GM10248 (cell line): ENCODE measurements at places on chromosomes 7 and 10.

GRCh38 chr7:43111630-43112458 lies 603 bp upstream of the HECW1 start:
- DNase-seq = no peak

DNA sequence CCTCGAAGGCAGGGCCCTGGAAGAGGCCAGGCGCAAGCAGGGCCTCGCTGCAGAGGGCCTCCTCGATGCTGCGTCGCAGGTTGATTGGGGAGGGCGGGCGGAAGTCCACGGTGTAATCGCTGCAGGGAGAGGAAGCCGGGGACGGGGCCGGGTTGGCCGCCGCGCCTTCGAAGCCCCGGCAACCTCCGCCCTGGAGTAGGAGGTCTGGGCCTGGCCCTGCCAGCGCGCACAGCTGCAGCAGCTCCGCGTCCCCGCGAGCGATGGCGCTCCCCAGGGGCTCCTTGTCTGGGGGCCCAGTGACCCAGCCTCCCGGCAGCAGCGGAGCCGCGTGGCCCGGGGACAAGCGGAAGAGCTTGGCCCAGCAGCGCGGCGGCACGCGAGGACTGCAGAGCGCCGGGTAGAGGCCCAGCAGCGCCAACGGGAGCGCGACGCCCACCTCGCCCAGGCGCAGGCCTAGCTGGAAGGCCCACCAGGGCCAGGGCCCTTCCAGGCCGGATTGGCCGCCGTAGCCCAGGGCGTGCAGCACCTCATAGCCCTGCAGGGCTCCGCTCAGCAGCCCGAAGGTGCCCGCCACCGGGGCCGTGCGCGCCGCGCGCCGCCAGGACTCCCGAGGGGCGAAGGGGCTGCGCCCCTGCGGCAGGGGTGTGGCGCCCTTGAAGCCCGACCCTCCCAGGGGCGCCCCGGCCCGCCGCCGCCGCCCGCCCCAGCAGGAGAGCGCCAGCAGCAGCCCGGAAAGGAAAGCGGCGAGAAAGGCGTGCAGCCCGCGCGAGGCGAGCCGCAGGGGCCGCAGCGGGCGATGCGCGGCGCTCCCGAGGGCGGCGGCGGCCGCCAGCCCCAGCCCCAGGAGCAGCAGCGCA lies 7.8 kb upstream of the RBM28 start:
- no peak for DNase-seq

GRCh38 chr10:5018134-5018533 lies 14.5 kb upstream of the AKR1C2 start:
- DNase-seq = no peak

DNA sequence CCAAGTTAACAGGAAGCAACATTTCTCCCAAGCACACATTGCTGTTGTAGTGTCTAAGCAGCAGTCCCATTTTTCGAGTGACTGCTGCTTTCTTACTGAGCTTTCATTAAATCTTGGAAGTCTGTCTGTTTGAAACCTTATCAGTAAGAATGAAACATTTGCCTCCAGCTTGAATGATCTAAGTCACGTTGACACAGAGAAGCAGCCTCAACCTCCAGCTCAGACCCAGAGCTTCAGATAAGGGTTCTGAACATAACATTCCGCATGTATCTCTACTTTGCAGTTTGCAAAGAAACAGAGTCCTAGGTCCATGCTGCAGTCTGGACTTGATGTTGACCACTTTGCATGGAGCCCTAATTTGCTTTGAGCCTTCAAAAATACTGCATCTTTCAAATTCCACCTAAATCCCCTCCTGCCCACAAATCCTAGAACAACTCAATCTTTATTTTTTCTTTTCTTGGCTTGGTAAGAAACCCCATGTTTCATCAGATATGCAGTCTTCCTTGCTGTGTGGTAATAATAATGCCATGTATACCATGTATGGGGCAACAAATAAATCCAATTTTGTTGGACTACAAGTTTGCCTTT lies 698.7 kb upstream of the IGFBP3 start:
- no peak for DNase-seq

DNA sequence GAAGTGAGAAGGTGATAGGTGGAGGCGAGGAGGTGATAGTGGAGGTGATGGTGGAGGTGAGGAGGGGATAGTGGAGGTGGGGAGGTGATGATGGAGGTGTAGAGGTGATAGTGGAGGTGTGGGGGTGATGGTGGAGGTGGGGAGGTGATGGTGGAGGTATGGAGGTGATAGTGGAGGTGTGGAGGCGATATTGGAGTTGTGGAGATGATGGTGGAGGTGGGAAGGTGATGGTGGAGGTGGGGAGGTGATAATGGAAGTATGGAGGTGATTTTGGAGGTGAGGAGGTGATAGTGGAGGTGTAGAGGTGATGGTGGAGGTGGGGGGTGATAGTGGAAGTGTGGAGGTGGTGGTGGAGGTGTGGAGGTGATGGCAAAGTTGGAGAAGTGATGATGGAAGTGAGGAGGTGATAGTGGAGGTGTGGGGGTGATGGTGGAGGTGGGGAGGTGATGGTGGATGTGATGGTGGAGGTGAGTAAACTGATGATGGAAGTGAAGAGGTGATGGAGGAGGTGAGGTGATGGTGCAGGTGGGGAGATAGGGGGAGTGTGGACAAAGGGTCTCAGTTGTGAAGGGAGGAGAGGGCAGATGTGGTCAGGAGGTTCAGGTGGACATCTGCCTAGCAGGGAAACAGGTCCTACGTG lies 36.6 kb downstream of the ADCY1 start:
- DNase-seq = no peak

DNA sequence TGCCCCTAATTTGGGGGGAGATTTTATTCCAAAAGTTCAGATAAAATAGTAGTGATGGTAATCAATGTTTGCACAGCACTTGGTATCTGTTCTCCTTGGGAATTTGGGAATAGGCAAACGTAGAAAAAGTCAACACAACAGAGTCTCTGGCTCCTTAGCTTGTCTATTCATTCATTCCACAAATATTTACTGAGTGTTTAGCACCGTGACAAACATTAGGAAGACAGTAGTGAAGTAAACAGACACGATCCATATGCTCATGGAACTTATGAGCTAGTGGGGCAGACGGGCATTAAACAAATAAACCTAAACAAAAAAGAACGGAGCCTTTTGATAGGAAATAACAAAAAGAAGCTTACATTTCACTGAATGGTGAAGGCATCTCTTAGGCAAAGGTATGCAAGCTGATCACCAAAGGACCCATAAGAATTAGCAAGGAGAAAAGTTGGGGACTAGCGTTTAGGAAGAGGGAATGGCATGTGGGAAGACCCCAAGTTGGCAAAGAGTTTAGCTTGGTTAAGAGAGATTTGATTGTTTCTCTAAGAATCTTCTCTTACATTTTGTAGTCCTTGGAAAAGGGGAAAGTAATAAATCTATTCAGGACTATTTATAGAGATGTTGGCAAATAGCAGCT lies 243.9 kb upstream of the NPY start:
- DNase-seq = no peak

GRCh38 chr10:519055-519715 lies 170.3 kb downstream of the DIP2C start:
- DNase-seq = no peak

DNA sequence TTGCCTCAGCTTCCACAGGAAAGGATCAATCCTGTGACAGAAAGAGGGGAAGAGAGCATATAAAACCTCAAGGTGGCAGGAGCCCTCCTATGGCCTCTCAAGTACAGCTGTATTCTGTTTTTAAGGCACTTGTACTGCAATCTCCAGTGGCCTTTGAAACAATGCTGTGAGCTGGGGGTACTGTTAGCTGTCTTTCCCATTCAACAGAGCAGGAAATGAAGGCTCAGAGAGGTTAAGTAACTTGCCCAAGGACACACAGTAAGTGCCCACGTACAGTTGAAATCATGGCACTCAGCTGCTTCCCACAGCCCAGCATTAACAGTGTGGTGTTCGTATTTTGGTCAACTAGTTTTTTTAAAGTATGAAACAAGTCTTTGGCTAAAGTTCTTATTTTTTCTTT lies 34.0 kb downstream of the DUSP5 start:
- no peak for DNase-seq

DNA sequence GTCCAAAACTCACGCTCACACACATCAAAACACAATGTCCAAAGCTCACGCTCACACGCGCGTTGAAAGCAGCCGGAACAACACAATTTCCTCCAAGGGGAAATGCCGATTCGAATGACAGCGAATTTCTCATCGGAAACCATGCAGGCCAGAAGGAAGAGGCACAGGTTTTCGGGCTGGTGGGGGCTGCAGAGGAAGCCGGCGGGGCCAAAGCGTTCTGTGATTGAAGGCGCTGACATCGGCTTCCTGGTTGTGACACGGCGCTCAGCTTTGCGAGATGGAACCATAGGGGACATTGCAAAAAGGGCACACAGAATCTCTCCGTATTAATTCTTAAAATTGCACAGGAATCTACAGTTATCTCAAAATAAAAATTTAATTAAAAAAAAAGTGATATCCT lies 61.3 kb downstream of the FOXL3 start:
- DNase-seq = no peak

- DNase-seq = no peak
These were observed 28.6 kb upstream of the DMBT1 start for GRCh38 chr10:122531939-122532338.
